ENCODE measurements at places on chromosomes 11 and 22.

- DNase-seq, result no peak
Observed at GRCh38 chr11:126146454-126147192, 64.8 kb downstream of the RPUSD4 start.

DNA sequence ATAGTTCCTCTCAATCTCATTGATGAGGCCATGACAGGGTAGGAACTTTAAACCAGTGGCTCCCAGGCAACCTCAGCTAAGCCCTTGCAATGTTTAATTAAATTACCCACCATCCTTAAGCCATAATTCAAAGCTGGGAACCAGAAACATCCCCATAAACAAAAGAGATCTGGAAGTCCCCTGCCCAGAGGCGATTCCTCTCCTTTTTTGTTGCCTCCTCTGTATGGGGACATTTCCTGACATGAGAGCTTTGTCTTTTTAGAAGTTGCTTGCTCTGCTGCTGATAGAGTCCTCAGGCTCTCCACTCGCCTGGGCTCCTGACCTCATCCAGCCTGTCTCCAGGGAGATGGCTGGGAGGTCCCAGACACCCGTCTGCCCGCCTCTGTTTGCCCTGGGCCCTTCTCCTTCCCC lies 3.2 kb downstream of the DTX4 start:
- DNase-seq, result no peak

DNA sequence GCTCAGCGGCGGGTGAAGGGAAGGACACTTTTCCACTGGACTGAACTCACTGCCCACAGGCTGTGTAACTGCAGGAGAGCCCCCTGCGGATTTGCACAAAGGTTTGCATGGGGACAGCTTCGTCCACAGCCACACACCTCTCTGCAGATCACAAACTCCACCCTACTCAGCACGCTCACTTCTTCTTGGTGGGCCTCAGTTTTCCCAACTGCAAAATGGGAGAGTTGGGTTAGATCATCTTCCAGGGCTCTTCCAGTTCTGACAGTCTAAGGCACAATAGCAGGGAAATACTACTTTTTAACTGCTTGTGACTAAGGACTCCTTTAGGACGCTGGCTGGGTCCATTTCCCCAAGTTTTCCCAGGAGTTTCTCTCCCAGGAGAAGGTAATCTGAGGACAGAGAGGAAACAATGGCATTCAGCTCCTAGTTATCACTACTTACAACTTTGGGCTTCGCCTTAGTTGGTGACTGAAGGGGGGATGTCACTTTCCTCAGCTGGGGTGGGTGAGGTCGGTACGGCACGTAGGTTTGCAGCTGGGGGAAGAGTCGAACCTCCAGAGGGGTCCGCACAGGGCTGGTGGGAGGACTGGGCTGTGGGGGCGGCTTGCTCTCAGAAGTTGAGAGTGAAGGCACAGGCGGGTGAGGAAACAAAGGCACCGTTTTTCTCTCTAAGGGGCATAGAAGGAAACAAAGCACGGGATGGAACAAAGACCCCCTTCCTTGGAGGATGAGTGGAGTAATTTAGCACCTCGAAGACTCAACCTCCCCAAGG lies 55.8 kb downstream of the C11orf58 start:
- DNase-seq, result no peak

DNA sequence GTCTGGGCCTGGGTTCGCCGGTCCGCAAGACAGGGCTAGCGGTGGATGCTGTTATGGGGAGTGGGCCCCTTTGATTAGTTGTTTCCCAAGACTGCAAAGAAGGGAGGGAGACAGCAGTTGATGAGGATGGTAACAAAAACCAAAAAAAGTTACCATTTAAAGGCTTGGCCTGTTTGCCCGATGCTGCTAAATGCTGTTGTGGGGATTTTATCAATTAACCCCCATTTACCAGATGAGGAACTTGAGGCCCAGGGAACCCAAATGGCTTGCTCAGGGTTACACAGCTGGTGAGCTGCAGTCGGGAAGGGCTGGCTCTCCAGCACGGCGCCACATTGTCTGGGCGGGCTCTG lies 3.4 kb downstream of the TRPT1 start:
- DNase-seq, result no peak

GRCh38 chr11:15738931-15739330 lies 617.4 kb downstream of the SOX6 start:
- DNase-seq, result no peak

DNA sequence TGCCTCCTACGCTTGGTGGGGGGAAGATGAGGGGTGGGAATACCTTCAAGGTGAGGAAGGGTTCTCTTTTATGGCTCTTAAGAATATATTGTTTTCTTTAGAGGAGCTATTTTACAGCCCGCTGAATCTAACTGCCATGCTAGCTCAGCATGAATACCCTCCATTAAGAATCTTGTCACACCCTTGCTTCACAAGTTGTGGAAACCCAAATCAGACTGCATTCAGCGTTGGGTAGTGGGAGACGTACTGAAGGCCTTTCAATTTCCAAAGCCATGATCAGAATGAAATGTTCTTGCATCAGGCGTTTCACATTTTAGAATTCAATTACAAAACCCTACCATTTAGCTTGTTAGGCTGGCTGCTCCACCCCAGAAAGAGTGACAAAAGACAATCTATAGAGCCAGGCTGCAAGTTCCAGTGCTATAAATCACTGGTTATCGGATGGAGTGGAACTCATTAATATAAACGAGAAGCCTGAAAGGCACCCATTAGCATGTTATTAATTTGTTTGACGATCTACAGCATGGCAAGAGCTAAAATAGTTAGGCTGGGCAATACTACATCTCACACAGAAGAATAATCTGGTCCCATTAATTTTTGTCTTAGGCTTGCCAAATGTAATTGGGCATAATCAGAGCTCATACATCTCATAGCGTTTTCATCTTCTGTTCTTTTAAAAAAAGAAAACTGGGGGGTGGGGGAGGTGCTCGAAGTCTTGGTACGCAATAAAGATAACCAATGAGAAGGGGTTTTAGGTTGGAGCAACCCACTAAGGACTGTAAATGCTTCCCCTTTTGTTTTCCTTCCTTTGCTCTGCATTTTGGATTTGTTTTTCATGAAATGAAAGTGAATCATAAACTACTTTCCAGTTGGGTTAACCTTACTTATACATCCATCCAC lies 57.5 kb downstream of the ABTB2 start:
- no peak for DNase-seq

GRCh38 chr11:93737904-93738612 lies 3.2 kb downstream of the TAF1D start:
- no peak for DNase-seq

DNA sequence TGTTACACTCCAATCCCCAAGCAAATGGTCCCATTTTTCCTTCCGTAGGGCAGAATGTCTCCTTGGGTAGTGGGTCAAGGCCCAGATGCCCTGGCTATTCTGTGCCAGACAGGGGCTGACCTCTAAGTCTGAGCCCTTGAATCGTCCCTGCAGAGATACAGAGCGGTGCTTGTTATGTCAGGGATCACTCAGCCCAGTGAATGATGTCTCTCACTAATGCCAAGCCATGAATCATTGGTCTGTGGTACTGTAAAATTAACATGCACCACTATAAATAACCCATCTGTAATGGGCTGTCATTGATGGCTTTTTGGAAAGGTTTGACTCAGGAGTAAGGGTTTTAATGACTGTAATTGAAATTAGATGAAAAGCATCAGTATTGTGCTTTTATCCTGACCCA lies 35.3 kb upstream of the KIRREL3 start:
- DNase-seq, result no peak

DNA sequence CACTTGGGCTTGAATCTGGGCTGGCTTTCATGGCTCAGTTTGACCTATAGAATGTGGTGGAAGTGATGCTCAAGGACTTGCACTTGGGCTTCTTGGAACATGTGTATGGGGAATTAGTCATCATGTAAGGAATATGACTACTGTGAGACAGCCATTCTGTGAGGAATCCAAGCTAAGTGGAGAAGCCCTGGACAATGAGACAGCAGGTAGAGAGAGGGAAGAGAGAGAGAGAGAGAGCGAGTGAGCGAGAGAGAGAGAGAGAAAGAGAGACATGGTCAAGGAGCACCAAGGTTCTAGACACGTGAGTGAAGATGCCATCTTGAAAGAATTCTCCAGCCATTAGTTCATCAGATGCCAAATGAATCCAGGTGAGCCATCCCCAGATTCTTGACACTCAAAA lies 261.6 kb upstream of the SORL1-AS1 start:
- no peak for DNase-seq

GRCh38 chr11:65468874-65469333 lies 29.9 kb upstream of the MALAT1 start:
- no peak for DNase-seq

DNA sequence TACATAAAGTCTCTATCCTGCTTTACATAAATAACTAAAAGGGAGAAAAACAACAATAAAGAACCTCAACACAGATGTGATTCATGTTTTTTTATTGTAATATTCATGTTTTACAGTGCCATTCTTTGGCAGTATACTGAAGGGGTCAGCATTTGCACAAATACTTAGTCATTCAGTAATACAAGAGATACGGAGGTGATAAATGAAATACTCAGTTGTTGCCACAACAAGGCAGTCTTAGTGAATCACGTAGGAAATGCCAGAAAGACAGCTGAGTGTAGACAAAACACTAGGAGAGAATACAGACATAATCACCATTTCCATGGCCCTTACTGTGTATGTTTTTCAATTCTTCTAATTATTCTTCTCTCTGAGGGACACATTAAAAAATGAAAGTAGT lies 910.4 kb downstream of the METTL15 start:
- DNase-seq, result no peak

Data from NCI-H1048 (cell line).